ENCODE measurements at places on chromosomes 6 and 20.

- DNase-seq: peak; percentile 15
Observed at GRCh38 chr6:166757232-166758135, 130.4 kb upstream of the RPS6KA2 start.

DNA sequence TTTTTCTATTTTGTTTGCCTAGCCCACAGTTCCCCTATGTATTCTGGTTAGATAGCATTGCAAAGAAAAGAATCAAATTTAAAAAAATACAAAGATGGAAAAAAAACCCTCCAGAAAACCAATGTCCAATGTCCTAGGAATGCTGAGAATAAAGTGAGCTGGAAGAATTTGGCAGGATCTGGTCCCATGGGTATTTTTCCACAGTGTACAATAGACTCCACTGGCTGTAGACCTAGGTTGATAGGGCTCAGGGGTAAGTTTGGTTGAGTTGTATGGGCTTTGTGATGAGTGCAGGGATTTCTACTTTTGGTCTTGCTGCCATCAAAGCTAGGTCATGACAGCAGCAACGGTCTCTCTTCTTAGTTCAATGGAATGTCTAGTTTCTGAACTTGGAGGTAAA is 41.5 kb downstream of the SLC22A2 start:
- no peak for DNase-seq

DNA sequence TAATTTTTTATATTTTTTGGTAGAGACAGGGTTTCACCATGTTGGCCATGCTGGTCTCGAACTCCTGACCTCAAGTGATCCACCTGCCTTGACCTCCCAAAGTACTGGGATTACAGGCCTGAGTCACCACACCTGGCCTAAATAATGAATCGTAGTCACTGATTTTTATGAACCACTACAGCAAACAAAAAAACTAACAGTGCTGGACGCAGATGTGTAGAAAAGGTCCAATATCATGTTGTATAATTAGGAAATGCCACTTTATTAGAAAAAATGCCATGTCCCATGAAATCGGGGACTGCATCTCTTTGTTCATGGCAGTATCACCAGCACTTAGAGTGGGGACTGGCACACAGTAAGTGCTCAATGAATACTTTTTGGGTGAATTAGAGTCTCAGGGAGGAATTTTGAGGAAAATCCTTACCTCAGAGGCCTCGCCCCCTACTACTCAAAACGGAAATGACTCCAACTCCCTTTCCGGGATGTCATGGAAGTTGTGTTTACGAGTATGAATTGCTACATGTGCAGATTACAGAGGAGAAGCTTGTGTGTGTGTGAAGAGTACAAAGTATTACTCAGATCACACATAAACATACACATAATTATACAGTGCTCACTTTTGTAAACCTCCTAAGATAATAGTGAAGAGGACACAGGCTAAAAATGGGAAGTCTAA is 43.6 kb upstream of the FAM50B start:
- DNase-seq: no peak

- DNase-seq: no peak
Observed at GRCh38 chr6:12598919-12599318, 117.6 kb upstream of the PHACTR1 start.

DNA sequence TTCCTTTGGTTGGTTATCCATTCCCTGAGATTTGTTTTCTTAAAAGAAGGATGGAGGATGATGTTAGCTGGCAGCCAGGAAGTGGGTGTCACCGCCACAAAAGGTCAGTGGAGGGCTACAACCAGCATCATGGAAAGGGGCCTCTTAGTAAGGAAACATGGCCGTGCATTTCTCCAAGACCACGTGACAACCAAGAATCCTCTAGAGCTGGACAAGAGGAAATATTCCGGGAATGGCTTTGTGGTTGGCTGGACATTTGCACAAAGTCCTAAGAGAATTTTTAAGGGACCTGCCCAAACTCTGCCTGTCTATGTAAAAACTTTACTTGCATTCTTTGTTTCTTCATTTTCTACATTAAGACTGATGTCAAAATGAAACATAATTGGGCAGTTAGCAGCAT is 399.9 kb upstream of the MARCKS start:
- no peak for DNase-seq

DNA sequence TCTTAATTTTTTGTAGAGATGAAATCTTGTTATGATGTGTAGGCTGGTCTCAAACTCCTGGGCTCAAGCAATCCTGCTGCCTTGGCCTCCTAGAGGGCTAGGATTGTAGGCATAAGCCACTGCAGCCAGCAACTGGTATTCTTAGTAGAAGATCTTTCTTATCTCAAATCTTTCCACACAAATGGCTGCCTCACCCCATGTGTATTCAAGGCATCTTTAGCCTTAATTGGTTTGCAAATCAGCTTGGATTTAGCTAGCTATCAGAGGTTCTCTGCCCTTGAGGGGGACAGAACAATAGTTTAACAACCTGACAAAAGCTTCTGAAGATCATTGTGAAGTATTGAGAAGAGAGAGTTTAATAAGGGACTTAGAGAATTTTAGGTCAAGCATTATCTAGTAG is 17.9 kb upstream of the ABRACL start:
- no peak for DNase-seq

- DNase-seq: peak; percentile 23
Observed at GRCh38 chr6:41182069-41183034, 18.6 kb downstream of the TREML2 start.

GRCh38 chr6:41732591-41733359 is 2.6 kb downstream of the TFEB start:
- DNase-seq: peak; percentile 67

DNA sequence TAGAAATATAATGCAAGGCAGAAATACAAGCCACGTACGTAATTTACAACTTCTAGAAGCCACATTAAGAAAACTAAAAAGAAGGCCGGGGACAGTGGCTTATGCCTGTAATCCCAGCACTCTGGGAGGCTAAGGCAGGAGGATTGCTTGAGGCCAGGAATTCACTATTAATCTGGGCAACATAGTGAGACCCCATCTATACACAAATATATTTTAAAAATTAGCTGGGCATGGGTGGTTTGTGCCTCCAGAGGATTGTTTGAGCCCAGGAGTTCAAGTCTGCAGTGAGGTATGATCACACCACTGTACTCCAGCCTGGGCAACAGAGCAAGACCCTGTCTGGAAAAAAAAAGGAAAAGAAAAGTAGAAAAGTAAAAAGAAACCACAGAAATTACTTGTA is 12.3 kb downstream of the MPC1 start:
- DNase-seq: no peak

DNA sequence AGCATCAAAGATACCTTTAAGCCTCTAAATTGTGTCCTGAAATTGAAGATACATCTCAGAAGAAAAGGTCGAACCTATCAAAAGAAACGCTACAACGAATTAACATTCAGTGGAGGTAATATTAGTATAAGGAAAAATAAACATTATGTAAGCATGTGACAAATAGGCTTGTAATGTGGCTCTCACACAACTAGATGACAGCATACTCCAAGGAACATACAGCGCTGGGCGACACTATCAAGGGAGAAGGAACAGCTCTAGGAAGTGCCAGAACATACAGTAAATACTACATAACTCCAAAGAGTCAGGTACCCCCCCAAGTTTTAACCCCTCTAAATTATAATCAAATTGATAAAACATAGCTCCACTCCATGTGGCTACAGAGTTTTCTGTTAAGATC is 103.5 kb downstream of the LAMP5 start:
- DNase-seq: no peak

GRCh38 chr6:23890543-23891227 is 235.3 kb upstream of the NRSN1 start:
- DNase-seq: no peak

GRCh38 chr6:147244832-147245231 is 40.6 kb downstream of the STXBP5 start:
- no peak for DNase-seq

DNA sequence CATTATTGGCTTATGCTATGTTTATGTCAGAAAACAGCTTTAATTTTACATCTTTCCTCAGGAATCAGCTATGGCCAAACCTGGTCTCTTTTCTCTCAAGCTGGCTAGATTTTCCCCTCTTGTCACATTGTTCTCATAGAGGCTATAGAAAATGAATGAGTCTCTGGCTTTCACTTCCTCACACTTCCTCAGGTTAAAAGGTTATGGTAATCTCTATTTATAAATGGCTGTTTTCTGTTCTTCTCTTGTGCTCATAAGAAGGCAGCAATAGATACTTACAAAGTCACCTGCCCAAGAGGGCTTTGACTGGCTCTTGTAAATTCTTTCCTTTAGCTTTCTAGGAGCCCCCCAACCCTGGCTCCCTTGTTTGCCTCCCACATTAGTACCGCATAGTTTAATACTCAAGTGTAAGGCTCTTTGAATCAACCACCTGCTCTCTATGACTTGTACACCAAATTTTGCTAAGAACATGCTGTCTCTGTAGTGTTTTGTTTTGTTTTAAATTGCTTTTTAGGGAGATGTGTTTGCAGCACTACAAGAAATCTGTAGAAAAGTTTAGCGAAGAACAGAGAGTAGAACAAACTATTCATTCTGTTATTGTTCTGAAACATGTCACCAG is 897.4 kb upstream of the CITED2 start:
- DNase-seq: no peak

GRCh38 chr20:63475209-63475608 is 2.8 kb upstream of the KCNQ2 start:
- no peak for DNase-seq

DNA sequence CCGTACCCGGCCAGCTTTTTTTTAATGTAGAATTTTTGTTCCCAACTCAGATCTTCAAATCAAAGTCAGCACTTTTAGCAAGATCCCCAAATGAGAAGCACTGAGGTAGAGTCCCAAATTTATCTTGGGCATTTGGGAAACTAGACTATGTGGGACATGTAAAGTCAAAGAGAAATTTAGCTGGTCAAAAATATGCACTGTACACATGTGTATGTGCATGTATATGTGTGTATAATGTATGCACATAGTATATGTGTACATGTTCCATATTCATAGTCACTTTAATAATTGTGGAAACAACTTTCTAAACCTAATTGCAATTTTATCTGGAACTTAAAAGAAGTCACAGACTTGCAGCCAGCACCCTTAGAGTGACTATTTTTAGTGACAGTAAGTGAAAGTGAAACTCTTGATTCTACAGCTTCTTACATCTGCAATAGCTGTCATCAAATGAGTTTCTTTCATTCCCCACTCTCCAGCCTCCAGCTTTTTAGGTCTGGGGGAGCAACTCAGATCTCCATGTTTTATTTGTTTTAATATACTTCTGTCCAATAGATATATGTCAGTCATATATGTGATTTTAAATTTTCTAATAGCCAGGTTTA is 53.6 kb downstream of the CDC40 start:
- DNase-seq: no peak

GRCh38 chr20:37282556-37282955 is 6.9 kb upstream of the MANBAL start:
- no peak for DNase-seq

DNA sequence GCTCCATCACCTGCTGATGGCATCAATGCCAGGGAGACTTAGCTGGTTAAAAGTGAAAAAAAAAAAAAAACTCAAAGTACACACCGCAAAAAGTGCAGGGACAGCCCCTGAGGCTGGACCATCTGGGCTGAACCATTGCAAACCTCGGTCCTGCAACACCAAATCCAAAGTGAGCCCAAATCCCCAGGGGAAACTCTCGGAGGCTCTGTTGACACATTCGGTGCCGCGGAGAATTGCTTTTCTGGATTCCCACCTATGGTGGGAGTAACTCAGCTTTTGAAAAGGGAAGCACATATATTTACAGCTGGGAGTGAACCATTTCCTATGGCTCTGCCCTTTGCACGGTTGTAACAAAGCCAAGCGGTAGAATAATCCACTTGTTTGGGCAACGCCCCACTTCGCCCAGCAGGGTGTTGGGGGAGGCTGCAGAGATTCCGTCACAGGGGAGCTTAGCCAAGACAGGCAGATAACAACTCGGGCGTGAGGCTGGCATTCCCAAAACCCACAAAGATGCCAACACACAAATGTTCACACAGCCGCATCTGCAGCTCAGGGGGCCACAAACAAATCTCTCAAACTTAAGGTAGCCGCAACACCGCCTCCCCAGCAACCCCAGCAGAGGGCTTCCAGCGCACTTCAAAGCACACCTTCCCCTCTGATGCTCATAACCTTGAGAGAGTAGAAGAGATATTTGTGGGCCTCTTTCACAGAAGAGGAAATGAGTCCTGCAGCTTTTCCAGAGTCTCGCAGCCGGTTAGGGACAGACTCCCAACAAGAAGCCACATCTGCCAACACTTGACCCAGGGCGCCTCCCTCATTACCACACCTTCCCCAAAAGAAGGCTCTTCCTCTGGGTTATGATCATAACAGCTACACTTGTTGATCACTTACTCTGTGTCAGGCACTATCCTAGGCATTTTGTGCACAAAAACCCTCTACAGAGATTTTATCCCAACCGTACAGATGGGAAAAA is 11.4 kb downstream of the ZC3H12D start:
- DNase-seq: no peak

GRCh38 chr20:62898970-62899632 is 27.2 kb downstream of the DIDO1 start:
- peak; percentile 55 for DNase-seq

GRCh38 chr6:95117236-95117635 is 460.1 kb upstream of the MANEA start:
- no peak for DNase-seq

- DNase-seq: no peak
Observed at GRCh38 chr6:147260091-147260490, 55.9 kb downstream of the STXBP5 start.

DNA sequence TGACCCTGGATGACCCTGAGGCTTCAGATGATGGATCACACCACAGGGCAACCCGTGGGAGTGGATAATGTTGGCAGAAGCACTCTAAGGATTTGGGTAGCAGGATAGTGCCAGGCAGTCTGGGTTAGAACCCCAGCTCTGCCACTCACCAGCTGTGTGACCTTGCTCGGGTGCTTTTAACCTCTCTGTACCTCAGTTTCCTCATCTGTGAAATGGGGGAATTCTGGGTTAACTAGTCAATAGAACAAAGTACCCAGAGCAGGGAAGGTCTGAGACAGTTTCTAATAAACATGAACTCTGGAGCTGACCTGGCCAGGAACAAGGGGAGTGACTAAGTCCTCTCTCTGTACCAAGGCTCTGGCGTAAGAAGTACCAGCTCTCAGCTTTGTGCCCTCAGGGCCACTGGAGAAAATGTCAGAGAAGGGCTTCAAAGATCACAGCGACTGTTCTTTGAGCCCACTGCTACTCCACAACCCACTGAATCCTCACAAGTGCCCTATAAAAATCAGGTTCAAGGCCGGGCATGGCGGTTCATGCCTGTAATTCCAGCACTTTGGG is 14.7 kb upstream of the NOL4L start:
- no peak for DNase-seq

GRCh38 chr6:125066140-125066539 is 87.4 kb upstream of the TPD52L1 start:
- DNase-seq: no peak

GRCh38 chr6:51535327-51535726 is 552.1 kb downstream of the PKHD1 start:
- DNase-seq: no peak

- DNase-seq: no peak
Observed at GRCh38 chr20:4797275-4797674, 75.6 kb downstream of the PRND start.

DNA sequence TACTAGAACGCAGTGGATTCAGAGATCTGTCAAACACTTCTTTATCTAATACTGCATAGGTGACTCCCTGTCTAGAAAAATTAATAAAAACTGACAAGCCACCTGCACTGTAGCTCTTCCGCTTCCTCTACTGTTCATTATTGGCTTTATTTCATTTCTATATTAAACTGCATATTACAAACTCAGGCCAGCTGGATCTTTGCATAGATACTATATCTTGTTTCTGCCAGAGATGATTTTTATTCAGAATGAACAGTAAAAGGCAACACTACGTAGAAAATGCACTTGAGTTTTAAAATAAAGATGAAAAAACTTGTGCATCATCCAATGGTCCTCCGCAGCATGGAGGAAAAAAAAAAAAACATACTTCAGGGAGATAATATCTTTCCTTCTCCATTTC is 508.3 kb downstream of the PRKN start:
- DNase-seq: no peak
